ENCODE measurements at places on chromosomes 6 and 20.

DNA sequence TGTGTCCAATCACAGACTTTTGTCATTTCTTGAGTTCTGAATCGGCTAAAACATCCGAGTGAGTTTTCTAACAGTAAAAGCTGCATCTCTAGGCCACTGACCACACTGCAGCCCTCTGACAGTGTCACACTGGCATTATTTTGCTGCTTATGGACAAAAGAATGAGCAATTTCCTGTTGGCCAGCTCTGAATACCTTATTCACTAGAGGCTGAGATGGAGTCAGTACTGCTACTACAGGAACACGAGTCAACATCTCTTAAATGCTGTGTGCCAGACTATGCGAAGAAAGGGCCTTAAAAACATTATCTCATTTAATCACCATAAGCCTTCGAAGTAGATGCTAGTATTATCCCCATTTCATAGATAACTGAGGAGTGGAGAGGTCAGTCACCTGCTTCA lies 42.5 kb upstream of the IPCEF1 start:
- peak; percentile 61 for DNase-seq

GRCh38 chr20:10309326-10309725 lies 90.7 kb downstream of the SNAP25 start:
- no peak for DNase-seq

DNA sequence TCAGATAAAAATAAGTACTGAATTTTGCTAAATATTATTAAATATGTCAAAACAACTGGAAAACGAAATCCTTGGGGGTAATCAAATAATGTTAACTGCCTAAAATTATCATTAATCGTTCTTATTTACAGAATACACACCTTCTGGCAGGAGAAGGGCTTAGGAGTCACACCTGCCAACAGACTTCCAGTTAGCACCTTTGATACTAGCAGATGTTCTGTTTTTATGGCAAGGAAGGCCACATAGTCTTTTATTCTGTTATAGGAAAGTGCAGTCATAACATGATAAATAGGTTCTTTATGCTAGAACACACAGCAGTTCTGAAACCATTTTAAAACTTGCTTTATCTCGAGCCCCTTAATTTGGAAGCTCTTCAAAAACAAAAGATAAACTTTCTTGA lies 464.1 kb downstream of the UTRN start:
- no peak for DNase-seq

DNA sequence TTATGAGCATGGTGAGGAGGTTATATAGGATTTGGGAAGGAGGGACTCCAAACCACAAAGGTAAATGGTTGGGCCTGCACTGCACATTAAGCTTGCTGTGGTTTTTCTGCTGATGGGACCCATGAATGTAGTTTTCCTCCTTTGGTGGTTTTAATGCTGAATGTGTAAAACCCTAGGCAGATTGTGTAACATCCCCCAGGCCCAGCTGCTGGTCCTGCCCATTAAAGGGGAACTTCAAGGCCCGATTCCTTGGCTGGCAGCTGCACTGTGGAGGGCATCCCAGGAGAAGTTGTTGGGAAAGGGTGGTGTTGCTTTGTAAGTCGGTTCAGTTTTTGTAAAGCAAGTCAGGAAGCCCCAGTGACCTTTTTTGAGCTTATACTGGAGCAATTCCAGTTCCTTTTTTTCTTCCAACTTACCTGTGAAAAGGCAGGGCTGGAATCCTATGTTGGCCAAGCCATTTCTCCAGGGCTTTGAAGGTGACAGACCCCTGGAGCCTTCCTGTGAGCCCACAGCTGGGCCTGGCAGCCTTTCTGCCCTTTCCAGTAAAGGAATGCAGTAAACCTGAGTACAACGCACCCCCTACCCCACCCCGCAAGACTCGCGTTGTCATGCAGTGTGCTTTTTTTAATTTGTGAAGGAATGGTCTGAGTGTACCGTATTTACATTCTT lies 43.1 kb upstream of the NAA20 start:
- DNase-seq: no peak

GRCh38 chr20:2806351-2806701 lies 5.9 kb upstream of the CPXM1 start:
- no peak for DNase-seq

DNA sequence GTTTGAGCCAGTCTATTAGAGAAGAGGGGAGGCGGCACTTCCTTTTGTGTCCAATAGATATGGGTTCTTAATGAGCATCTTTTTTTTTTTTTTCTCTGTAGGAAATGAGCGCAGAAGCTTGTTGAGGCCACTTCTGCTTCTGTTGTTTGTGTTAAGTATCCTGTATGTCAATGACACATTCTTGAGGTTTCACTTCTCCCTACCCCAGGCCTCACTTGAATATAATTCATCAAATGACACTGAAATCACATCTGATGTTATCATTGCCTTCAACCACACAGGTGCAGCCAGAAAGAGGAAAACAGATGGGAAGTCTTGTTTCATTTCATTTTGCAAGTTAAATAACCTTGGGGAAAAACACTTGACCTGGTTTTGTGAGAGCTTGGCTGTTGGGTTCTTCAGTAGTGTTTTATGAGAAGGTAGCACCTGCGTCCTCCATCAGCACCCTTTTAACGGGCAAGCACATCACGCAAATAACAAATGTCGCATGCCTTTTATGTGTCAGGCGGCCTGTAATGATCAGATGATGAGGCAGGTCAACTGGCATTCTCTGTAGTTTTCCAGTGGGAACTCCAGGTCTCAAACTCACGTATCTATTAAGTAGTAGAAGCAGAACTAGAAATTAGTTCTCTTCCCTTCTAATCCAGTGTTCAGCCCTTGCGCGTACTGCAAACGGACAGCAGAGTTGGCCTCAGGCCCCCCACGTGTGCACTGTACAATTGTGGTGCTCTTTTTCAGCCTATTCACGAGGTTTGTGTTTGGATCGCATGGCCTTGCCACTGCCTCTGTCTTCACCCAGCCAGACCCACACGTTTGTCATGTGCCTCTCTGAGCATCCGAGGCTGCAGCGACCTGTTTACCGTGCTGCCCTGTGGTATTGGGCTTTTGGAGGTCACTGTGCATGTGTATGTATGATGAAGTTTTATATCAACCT lies 23.5 kb downstream of the PLEKHG1 start:
- DNase-seq: no peak

DNA sequence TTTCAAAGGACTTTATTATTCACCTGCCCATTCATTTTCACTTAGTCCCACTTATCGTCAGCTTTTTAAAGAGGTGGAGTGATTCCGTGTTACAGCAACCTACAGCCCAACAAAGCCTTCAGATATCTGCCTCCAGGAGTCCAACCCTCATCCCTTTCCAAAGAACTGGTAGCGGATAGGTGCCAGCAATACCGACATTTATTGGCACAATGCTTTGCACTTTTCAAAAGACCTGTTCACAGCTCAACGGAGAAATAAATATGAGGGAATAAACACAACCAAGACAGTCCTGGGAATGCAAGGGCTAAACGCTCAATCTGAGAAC lies 819 bp upstream of the MTRF1L start:
- no peak for DNase-seq

- no peak for DNase-seq
These were observed 62.9 kb downstream of the TENT5A start for GRCh38 chr6:81689580-81689979.

DNA sequence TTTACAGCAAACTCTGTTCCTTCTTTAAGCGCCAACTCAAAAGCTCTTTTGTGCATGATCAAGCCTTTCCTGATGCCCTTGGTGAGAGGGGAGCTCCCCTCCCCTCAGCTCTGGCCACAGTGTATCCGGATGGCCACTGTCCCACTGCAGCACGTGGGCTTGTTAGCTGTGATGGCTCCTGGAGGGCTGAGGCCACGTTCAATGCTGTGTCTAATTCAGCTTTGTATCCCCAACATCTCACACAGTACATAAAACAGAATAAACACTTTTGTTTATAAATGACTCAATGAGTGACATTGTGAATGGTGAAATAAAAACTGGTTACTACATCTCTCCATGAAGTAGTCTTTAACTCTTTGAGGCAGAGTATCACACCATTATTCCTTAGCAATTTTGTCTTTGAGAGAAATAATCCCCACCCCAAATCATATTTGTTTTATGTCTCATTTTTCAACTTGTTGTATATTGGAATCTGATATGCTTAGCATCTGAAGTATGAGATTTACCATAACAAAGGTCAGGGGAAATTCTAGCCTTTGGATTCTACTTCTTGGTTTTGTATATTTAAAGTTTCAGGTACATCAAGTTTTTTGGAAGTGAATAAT lies 44.5 kb downstream of the EDN1 start:
- DNase-seq: no peak

GRCh38 chr6:128725271-128726233 lies 157.4 kb upstream of the LAMA2 start:
- DNase-seq: peak; percentile 27

- DNase-seq: no peak
These were observed 31.7 kb downstream of the BMP7 start for GRCh38 chr20:57234556-57235251.

DNA sequence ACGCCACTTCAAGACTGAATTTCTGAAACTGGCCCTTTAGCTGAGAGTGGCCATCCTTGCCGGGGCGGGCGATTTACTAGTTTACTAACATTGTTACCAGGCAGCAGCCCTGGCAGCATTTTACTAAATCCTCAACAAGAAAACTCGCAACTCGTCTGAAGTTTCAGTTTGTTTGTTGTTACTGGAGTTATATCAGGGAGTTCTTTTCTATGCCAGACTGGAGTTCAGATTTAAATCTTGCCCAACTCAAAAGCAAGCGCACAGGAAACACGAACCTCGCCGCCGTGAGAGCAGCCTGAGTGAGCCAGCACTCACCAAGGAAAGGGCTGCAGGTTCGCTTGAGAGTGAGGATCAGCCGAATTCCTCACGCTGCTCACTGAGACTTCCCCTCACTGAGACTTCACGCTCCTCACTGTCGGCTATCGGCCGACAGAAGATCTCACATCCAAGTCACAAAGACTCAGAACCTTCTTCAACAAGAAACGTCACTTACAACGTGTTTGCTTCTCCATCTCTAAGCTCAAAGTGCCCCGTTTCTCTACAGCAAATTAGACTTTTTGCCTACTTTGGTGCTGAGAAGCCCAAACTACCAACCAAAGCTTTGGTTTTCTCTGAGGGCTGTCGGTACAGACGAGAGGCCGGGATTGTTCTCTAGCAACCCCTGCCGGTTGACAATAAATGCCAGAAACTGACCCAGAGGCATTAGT lies 78.9 kb downstream of the OLIG3 start:
- peak; percentile 29 for DNase-seq

GRCh38 chr20:14832630-14833029 lies 495.2 kb upstream of the FLRT3 start:
- no peak for DNase-seq

GRCh38 chr20:62896526-62896925 lies 29.8 kb downstream of the DIDO1 start:
- DNase-seq: no peak

DNA sequence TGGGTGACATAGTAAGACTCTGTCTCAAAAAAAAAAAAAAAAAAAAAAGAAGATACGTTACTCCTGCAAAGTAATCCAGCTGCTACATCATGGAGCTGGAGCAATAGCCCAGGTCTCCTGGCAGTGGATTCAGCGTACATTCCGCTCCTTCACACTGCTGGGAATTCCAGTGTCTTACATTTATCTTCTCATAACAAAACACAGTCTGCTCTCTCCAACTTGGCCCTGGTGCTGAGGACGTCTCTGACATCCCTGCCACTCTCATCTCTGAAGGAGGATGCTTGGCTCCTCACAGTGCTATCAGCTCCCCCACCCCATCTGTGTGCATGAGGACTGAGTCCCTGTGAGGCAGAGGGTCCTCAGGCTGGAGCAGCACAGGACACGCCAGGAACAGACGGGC lies 529.8 kb downstream of the CD83 start:
- DNase-seq: no peak

GRCh38 chr6:6522709-6523108 lies 65.8 kb upstream of the LY86 start:
- no peak for DNase-seq

DNA sequence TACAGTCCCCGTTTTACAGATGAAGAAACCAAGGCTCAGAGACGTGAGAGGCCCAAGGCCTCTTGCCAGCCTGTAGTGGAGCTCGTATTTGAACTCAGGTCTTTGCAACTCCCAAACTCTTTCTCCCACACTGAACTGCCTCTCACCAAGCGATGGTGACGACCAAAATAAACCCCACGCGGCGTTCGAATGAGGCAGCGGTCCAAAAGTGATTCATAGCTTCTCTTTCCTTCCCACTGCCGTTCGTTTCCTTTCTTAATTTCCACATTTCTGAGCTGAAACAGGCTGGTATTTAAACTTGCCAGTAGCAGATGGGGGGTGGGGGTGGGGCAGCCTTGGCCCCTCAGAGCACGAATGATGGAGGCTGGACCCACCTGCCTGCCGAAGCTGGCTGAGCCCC lies 252.9 kb upstream of the KCNG1 start:
- DNase-seq: no peak

DNA sequence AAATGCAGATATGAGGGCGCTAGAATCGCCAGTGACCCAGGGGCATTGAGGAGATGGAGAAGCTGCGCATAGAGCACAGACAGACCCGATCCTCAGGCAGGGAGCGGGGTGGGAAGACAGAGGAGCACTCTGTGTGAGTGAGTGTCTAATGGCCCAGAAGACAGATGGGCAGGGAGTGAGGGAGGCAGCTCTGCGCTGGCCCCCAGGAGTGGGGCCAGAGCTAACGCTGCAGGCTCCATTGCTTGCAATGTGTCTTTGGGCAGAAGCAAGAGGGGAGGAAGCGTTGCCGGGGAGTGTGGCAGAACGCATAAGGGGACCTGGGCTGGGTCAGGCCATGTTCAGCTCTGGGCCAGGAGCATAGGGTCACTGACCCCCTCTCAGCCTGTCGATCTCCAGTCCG lies 207.0 kb downstream of the TBXT start:
- DNase-seq: no peak

DNA sequence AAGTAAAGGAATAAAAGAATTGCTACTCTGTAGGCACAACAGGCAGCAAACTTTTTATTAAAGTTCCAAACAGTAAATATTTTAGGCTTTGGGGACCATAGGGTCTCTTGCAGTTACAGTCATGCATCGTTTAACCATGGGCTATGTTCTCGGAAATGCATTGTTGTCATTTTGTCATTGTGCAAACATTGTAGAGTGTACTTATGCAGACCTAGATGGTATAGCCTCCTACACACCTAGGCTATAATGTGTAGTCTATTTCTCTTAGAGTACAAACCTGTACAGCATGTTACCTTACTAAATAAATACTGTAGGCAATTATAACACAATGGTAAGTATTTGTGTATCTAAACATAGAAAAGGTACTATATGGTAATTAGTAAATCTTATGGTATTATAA lies 54.7 kb downstream of the CDS2 start:
- no peak for DNase-seq

Measured in glomerular endothelial cell (primary cell).